ENCODE measurements at places on chromosomes 5 and 9. TPM values are rescaled to one million over a fixed set of nuclear protein-coding genes. Genes with fewer than 3 reads are reported as not detected.

The PCDHB3 gene
- total RNA-seq, result 0.70 TPM

The ADGRD2 gene
- not detected for total RNA-seq

The OLFM1 gene
- 17.9 TPM for total RNA-seq

The SPOUT1 gene
- total RNA-seq, result 17.4 TPM

The PCDHGC4 gene
- total RNA-seq, result 2.4 TPM

The LCN15 gene
- 0.46 TPM for total RNA-seq

The EGFL7 gene
- total RNA-seq, result 72.0 TPM

The TAF1L gene
- not detected for total RNA-seq

The C5orf52 gene
- not detected for total RNA-seq

The TRAF1 gene
- total RNA-seq, result 2.1 TPM

The OR1Q1 gene
- total RNA-seq, result not detected

The STPG3 gene
- total RNA-seq, result 1.4 TPM

The SOHLH1 gene
- total RNA-seq, result not detected

The NUTM2G gene
- total RNA-seq, result not detected

The ALDH1A1 gene
- total RNA-seq, result 25.7 TPM

The TLX3 gene
- not detected for total RNA-seq

The SLC46A2 gene
- not detected for total RNA-seq

The S1PR3 gene
- 27.5 TPM for total RNA-seq

The SH3TC2 gene
- total RNA-seq, result 14.6 TPM
